Transverse colon (tissue), 4 donors: ENCODE measurements at places on chromosomes 1 and 21. TPM values are rescaled to one million over a fixed set of nuclear protein-coding genes. Genes with fewer than 3 reads are reported as not detected.

GRCh38 chr1:221543529-221544120, 198.3 kb downstream of the DUSP10 start:
- no peak for DNase-seq

DNA sequence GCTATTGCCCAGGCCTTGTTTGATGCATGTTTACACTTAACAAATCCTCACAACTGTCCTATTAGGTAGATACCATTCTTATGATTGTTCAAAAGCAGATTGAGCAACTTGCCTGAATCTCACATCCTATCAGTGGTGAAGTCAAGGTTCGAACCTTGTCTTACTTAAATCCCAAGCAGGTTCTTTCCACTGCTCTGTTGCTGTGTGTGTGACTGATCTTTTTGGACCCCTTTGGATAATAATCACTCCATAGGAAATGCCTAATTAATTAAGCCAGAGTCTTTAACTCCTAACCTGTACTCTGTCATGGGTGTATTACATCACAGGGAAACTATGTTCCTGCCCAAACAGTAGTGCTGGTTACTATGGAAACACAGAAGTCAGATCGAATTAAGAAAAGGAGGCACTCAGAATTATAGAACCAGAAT, 84.2 kb downstream of the SPATA46 start:
- no peak for DNase-seq

- no peak for DNase-seq
Observed at GRCh38 chr1:234969011-234969441, 159.6 kb downstream of the TOMM20 start.

DNA sequence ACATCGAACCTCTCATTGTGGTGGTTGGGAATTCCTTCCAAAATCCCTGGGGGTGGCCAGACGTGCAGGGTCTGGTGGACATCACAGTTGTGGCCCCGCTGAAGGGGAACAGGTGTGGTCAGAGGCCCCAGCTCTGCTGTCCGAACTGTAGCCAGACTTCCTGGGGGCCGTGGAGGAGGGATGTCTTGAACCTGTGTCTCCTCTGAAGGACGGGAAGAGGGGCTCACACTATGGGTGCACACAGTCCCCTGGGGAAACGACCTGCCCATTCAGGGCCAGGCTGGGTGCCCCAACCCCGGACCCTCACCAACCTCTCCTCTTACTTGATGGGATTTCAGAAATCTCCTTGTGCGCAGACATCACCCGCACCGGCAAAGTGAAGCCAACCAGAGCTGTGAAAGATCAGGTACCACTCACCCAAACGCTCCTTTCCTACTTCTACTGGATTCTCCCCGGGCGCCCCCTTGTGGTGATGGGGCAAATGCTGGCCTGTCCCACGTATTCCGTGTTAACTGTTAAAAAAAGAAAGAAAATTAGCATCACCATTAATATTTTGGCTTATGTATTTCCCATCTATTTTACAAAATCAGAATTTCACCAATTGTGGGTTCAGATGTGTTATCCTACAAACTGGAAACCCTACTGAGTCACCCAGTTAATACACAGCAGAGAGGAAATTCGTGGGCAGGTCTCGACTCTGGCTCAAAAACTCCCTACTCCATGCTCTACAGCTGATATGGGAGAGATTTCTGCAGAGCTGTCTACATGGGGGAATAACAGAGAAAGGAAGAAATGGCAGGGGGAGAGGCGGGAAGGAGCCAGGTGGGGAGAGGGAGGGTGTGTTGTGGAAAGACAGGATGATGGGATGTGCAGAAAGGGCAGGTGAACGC, 28.1 kb downstream of the PADI4 start:
- peak; percentile 69 for DNase-seq

ILDR2 gene
- total RNA-seq: 1.5 TPM

DNA sequence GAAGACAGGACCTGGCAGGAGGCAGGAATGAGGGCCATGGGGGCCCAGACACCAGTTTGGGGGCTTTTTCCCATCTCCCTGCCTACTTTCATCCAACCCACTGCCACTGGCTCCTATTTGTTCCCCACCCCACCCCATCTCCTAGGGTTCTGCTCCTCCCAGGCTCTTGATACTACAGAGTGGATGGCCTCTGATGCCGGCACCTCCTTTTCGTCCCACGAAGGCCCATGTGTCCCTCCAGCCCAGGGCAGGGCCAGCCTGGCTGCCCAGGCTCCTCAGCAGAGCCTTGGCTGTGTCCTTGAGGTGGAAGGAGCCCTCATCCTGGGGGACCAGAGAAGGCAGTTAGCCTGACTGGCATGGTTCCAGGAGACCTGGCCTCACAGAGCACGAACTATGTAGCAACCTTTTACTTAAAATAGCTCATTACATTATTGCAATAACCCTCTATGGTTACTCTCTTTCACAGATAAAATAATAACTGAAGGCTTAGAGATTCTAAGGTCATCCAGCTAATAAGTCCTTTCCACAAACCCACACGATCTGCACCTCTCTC, 3.5 kb downstream of the POMGNT1 start:
- DNase-seq: no peak

DNA sequence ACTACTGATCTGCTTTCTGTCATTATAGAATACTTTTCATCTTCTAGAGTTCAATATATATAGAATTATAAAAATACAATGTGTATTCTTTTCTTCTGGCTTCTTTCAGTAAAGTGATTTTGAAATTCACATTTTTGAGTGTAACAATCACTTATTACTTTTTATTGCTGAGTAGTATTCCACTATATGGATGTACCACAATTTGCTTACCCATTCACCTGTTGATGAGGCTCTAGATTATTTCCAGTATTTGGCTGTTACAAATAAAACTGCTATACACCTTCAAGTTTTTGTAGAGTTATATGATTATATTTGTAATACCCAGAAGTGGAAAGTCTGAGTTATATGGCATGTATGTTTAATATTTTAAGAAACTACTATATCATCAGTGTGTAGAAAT, 159.4 kb downstream of the RWDD3 start:
- DNase-seq: no peak

- no peak for DNase-seq
Observed at GRCh38 chr1:202663131-202663530, 47.1 kb downstream of the SYT2 start.

ADAMTS5 gene
- 8.6 TPM for total RNA-seq

CFHR5 gene
- total RNA-seq: not detected

DNA sequence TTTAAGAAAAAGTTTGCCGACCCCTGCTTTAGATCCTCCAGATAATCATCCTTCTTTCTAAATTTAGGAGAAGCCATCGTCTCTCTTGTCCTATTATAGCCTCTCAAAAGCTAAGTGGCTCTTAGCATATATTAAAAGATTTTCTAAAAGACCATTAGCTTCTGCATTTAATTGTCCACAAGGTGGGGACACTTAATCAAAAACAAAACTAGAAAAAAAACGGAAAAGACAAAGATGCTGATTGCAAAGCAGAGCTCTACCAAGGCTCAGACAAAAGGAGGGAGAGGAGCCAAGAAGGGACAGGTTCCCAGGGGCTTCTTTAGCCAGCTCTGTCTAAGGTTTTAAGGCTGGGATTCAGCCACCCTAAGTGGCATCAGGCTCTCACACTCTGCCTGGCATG, 128.3 kb upstream of the HMGB4 start:
- no peak for DNase-seq
